ENCODE measurements at places on chromosomes 6 and 20.

DNA sequence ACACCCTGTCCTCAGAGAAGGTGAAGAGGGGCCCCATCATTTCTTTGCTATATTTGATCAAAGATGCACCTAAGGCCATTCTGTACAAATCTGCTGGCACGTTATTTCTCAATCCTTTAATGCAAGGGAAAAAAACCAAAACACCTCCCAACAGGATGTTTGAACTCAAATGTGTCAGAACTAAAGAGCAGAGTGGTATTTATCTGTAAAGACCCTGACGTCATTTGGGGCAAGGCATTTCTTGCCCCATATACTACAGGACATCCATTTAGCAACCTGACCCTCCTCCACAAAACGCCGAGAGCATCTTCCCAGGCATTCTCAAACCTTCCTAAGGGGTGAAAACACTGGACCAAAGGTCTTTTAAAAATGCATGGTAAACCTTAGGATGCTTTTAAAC lies 50.8 kb downstream of the ZMYND8 start:
- no peak for DNase-seq

DNA sequence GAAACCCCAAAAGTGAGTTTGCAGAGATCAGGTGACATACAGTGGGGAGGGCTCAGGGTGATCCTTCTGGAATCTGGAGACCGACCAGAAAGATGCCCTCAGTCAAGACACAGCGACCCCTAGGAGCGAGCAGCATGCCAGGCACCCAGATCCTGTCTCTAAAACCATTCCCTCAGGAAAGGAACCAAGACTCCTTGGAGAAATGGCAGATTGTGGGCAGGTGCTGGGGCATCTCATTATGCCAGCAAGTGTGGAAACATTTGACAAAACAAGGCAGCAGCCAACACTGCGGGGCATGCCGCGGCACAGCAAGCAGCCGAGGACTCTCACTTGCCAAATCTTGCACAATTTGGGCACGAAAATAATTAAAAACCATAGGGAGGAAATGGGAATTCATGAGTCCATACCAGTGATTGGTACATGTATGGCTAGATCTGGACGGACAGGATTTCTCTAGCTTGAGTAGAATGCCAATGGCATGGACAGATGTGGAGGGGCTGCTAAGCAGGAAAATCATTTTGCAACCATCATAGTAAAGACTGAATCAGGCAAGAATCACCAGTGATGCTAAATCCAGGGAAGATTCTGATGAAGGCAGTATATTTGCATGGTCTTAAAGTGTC lies 76.9 kb downstream of the GINS1 start:
- no peak for DNase-seq

- no peak for DNase-seq
These were observed 5.8 kb downstream of the HMGA1 start for GRCh38 chr6:34242252-34243130.

DNA sequence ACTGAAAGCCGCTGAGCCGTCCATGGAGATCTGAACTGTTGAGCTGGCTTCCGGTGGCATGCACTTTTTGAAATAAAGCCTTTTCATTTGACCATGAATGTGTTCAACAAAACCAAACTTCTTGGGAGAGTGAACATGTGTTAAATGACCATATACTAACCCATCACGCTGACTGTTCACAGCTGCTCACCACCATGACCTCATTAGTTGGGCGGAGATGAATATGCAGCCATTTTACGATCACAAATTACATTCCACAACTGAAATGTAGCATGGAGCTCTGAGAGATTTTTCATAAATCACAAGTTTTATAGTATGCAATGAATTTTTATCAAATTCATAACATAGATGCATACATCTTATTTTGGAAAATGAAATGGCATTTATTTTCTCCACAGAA lies 4.2 kb downstream of the RAMACL start:
- DNase-seq = no peak

Data from NCI-H187 treated with DMSO at 0.1 percent for 48 hours (cell line).